ENCODE measurements at places on chromosomes 12 and 14. TPM values are rescaled to one million over a fixed set of nuclear protein-coding genes. Genes with fewer than 3 reads are reported as not detected.
A peak's percentile ranks its signal among the peaks of the same experiment; 100 is the strongest.

USP44 gene
- 0.34 TPM for total RNA-seq

RBP5 gene
- 2.1 TPM for total RNA-seq

IFT81 gene
- 4.8 TPM for total RNA-seq

CACNA1C gene
- 2.3 TPM for total RNA-seq

LRP1-AS gene
- not detected for total RNA-seq

NKX2-8 gene
- total RNA-seq: not detected

SLC22A17 gene
- total RNA-seq: 67.6 TPM

SLCO1B1 gene
- total RNA-seq: not detected

DNA sequence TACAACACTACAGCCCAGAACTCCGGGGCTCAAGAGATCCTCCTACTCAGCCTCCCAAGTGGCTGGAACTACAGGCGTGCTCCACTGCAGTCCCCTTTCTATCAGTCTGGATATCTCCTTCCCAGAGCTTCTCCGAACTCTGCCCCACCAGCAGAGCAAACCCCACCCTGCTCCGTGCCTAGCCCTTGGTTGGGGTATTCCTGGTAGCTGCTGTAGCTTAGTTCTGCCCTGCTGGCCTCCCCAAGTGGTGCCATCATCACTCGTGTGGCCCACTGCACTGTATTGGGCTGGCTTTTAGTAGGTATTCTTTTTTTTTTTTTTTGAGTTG is 9.5 kb downstream of the HSP90AA1 start:
- peaks cover 6% of the 10 kb centered on the region for H3K4me1 ChIP-seq
- peaks cover 46% of the 10 kb centered on the region for H3K36me3 ChIP-seq
- H3K27me3 ChIP-seq: no peaks in the 10 kb centered on the region
- H3K4me3 ChIP-seq: no peak overlapping the region
- DNase-seq: no peak

DNA sequence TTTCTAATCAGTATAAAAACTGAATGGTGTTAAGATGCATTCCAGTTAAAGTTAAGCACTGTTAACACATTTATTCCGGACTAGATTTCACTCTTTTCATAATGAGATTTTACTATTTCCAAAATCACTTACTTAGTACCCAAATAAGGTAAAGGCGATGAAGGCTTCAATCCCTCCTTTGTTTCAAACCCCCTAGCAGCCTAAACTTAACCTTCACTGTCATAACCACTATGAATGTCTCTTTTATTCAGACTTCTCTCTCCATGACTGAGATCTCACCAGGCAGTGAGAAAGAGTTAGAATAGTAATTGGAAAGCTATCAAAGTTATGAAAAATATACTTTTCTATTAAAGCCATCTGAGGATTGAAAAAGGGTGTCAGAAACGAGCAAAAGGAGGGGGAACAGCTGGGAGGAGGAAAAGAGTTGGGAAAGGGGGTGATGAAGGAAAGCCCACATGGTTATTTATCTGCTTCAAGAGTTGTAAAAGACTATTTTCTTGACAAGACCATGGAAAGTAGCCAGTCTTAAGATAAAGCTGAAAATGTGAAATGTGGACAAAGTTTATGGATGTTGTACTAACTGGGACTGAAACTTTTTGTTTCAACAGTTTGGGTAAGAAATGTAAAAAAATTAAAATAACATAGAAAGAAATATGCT is 11.7 kb downstream of the EPS8 start:
- H3K36me3 ChIP-seq: no peaks in the 10 kb centered on the region
- H3K27me3 ChIP-seq: no peaks in the 10 kb centered on the region
- H3K4me1 ChIP-seq: peaks cover 7% of the 10 kb centered on the region
- H3K4me3 ChIP-seq: no peak overlapping the region
- H3K27ac ChIP-seq: no peak overlapping the region

- H3K27ac ChIP-seq: peak overlapping the region; percentile 84
- no peaks in the 10 kb centered on the region for H3K36me3 ChIP-seq
- peak overlapping the region; percentile 66 for H3K4me3 ChIP-seq
- peaks cover 53% of the 10 kb centered on the region for H3K4me1 ChIP-seq
- no peak for DNase-seq
Observed at GRCh38 chr12:95789126-95790032, 1.2 kb downstream of the NTN4 start.

GRCh38 chr12:109952873-109953272 is 43.3 kb downstream of the GIT2 start:
- no peaks in the 10 kb centered on the region for H3K27me3 ChIP-seq
- DNase-seq: no peak
- peaks cover 92% of the 10 kb centered on the region for H3K36me3 ChIP-seq
- H3K4me3 ChIP-seq: no peak overlapping the region
- peaks cover 12% of the 10 kb centered on the region for H3K4me1 ChIP-seq
- no peak overlapping the region for H3K27ac ChIP-seq

GRCh38 chr14:71620401-71620800 is 311.8 kb upstream of the RGS6 start:
- no peak overlapping the region for H3K27ac ChIP-seq
- no peak for DNase-seq
- H3K4me1 ChIP-seq: no peaks in the 10 kb centered on the region
- H3K36me3 ChIP-seq: peaks cover 26% of the 10 kb centered on the region

DNA sequence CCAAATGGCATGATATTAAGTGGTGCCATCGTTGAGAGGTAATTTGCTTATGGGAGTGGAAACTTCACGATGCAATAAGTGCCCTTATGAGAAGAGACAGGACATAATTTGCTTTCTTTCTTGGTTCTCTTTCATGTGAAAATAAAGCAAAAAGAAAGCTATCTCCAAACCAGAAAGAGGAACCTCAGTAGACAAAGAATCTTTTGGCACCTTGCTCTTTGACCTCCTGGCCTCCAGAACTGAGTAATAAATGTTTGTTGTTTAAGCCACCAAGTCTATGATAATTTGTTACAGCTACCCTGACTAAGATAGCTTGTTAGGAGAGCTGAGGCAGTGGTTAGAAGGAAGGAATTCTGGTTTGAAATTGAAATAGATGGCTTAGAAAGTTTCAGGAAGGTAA is 39.6 kb downstream of the CCER1 start:
- no peak overlapping the region for H3K4me3 ChIP-seq
- H3K27me3 ChIP-seq: no peaks in the 10 kb centered on the region
- no peaks in the 10 kb centered on the region for H3K4me1 ChIP-seq
- H3K36me3 ChIP-seq: no peaks in the 10 kb centered on the region

- no peaks in the 10 kb centered on the region for H3K4me1 ChIP-seq
- peaks cover 14% of the 10 kb centered on the region for H3K27me3 ChIP-seq
- no peaks in the 10 kb centered on the region for H3K36me3 ChIP-seq
- no peak for DNase-seq
- no peak overlapping the region for H3K4me3 ChIP-seq
- H3K27ac ChIP-seq: no peak overlapping the region
Observed at GRCh38 chr12:107125833-107126232, 32.5 kb upstream of the CRY1 start.

- no peaks in the 10 kb centered on the region for H3K36me3 ChIP-seq
- H3K27ac ChIP-seq: no peak overlapping the region
- no peak overlapping the region for H3K4me3 ChIP-seq
- no peak for DNase-seq
- no peaks in the 10 kb centered on the region for H3K4me1 ChIP-seq
Observed at GRCh38 chr12:58458102-58458501, 462.2 kb downstream of the LRIG3 start.

- no peak overlapping the region for H3K27ac ChIP-seq
- no peak overlapping the region for H3K4me3 ChIP-seq
- H3K27me3 ChIP-seq: no peaks in the 10 kb centered on the region
- DNase-seq: no peak
- peaks cover 36% of the 10 kb centered on the region for H3K36me3 ChIP-seq
Observed at GRCh38 chr12:9692909-9693308, 23.4 kb downstream of the CLEC2D start.

DNA sequence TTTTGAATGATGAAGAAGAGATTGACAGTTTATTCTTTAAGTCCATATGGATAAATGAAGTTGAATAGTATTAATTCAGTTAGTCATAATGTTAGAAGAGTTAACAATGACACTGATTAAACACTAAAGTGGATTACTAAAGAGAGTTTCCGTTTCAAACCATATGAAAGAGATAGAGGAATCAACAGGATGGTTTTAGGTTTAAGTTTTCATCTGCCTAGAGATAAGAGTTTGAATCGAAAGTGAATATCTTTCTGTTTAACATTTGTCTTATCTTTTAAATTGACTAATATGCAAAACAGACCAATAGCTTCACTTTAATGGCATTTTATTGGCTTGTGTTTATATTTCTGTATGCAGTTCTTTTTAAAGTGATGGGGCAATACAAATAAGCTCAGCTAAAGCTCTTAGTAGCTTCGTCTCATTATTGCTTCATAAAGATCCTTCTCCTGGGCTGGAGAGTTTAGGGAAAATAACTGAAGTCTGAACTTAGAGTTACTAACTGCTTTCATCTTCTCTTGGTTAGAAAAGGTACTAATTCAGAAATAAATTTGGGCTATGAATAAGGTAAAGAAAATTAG is 66.0 kb downstream of the MIPOL1 start:
- no peak overlapping the region for H3K4me3 ChIP-seq
- no peaks in the 10 kb centered on the region for H3K27me3 ChIP-seq
- H3K36me3 ChIP-seq: peaks cover 5% of the 10 kb centered on the region
- DNase-seq: no peak
- H3K27ac ChIP-seq: no peak overlapping the region

DNA sequence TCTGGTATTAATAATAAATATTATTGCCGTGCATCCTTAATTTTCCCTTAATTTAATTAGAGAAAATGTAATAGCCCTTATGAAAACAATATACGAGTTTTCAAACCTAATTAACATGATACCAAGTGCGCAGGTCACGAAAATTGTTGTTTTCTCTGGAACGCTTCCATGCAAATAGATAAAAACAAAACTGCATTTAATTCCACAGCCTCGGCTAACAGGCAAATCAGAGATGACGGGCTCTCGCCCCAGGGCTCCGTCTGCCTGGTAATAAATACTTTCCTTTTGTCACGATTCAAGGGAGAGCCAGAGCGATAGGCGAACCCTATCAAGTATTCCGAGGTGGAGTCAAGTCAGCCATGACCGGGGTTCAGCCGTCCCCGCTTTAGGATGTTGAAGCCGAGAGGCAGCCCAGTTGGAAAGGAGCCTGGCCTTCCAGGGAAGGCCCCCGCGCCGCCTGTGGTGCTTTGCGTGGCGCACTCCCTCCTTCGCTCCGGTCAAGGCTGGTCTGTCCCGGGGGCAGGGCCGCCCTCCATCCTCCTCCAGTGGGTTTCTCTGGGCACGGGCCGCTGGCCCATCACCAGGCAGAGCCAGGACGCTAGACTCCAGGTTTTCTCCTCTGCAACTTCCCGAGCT is 137.8 kb upstream of the GSC start:
- no peak overlapping the region for H3K27ac ChIP-seq
- peak overlapping the region; percentile 23 for H3K4me3 ChIP-seq
- no peaks in the 10 kb centered on the region for H3K36me3 ChIP-seq
- H3K4me1 ChIP-seq: peaks cover 3% of the 10 kb centered on the region
- DNase-seq: no peak
- H3K27me3 ChIP-seq: peaks cover 14% of the 10 kb centered on the region

All from suprapubic skin (tissue), 4 donors.